Stimulated activated CD8-positive, alpha-beta memory T cell treated with anti-CD3 and anti-CD28 coated beads, Interleukin-7, amount 100 ng/mL, for 24 hours (primary cell): ENCODE measurements at places on chromosomes 6 and 20.
A peak's percentile ranks its signal among the peaks of the same experiment; 100 is the strongest.

- DNase-seq = no peak
Observed at GRCh38 chr20:54848984-54849538, 373.7 kb downstream of the DOK5 start.

GRCh38 chr20:35465976-35466375 is 10.6 kb downstream of the CEP250 start:
- no peak for DNase-seq

GRCh38 chr6:124888581-124889371 is 73.5 kb upstream of the RNF217 start:
- no peak for DNase-seq

GRCh38 chr20:56595746-56596475 is 33.2 kb upstream of the TFAP2C start:
- no peak for DNase-seq

- no peak for DNase-seq
Observed at GRCh38 chr20:35306931-35307517, 14.8 kb upstream of the FAM83C start.

DNA sequence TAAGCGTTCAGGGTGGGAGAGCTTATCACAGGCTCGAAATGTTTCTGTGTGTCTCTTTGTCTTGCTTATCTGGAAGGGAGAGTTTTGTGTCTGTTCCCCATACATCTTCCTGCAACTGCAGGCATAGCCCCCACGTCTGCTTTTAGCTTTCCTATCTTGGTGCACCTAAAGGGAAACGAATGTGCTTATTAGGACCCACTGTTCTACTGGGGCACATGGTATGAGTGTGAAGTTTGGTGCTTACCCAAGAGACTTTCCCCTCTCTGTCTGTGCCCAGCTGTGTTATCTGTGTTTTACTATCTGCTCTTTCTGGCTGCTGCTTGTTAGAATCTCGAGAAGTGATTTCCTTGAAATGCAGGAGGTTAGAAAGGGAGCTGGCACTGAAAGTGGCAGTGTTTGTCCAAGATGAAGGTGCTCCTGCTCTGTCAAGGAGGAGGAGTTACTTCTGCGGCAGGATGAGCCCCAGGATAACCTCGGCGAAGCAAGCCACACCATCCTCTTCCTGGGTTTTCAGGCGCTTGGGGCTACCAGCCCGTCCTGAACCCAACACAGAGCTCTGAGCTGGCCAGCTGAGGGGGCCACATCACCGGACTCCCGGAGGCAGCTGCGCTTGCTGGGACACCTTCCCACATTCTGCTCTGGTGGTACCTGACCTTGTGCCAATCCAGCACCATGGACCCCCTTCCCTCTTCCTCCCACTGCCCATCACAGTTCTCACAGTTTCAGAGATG is 23.4 kb downstream of the DYNLT1 start:
- no peak for DNase-seq

DNA sequence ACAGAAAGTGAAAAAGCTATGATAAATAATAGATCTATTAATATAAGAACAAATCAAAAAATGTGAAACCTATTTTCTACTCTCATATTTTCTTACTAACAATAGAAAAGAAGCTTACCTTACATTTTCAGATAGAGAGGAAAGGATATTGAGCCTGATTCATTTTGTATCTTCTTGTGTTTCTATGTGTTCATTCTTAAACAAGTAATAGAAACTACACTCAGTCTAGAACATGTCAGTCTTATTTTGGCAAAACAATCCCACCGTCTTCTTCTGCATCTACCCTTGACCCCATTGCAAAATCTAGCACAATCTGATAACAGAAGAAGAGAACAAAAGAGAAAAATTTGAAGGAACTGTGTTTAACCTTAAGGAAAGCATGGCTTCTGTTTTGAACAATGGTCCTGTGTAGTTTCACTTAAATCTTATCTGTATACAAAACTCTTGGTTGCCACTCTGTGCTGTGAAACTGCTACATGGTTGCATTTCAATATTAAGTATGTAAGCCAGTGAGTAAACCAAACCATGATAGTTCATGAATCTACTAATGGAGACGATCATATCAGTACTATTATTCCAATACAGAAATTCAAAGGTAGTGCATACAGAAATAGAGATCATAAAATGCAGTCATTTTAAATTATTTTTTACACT is 69.5 kb upstream of the LGSN start:
- DNase-seq = no peak

- DNase-seq = no peak
Observed at GRCh38 chr6:131208787-131209186, 73.5 kb downstream of the AKAP7 start.

GRCh38 chr20:57570920-57571319 is 10.0 kb downstream of the PCK1 start:
- DNase-seq = no peak

GRCh38 chr6:142750998-142751397 is 194.0 kb downstream of the HIVEP2 start:
- DNase-seq = no peak

- DNase-seq = no peak
Observed at GRCh38 chr20:6053776-6054688, at the start of gene LRRN4. Gene LRRN4, minus strand, starts transcription at chr20:6054060. Its CDS starts 1,261 bp downstream, at chr20:6052799.

- no peak for DNase-seq
Observed at GRCh38 chr6:63347599-63347998, 27.8 kb upstream of the LGSN start.

DNA sequence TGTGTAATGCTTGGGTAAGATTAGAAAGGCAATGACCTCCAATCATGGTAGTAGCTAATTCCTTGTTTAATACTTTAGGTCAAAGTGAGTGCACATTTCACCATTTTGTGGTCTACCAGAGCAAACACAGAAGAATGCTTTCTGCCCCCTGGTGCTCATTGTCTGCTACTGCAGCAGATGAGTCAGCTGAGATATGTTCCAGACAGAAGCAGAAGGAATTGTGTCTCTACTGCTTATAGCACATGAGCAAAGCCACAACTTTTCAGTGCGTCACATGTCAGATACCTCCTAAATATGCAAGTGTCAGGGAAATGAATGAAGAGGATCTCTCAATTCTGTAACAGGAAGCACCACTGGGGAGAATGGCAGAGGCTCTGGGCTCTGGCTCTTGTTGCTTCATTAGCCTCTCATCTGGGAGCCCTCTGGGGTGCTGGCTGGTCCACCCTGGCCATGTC is 308.9 kb downstream of the ALDH8A1 start:
- peak; percentile 48 for DNase-seq

DNA sequence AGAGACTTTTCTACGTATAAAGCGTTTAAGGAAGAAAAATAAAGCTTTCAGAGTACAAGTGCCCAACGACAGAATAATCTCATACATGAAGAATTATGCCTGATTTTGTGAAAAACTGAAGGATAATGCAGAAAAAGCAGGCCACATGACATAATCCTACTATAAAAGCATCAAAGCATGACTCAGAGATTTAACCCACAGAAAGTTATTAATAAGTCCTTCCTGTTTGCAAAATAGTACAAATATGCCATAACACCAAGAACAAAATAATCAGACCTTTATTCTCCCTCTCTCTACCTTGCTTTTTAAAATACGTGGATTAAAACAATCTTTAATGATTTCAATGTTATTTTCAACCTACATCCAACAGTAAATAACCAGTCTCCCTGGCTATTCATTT is 118.6 kb upstream of the BCLAF1 start:
- no peak for DNase-seq

- no peak for DNase-seq
Observed at GRCh38 chr6:12324099-12324498, 33.9 kb downstream of the EDN1 start.

DNA sequence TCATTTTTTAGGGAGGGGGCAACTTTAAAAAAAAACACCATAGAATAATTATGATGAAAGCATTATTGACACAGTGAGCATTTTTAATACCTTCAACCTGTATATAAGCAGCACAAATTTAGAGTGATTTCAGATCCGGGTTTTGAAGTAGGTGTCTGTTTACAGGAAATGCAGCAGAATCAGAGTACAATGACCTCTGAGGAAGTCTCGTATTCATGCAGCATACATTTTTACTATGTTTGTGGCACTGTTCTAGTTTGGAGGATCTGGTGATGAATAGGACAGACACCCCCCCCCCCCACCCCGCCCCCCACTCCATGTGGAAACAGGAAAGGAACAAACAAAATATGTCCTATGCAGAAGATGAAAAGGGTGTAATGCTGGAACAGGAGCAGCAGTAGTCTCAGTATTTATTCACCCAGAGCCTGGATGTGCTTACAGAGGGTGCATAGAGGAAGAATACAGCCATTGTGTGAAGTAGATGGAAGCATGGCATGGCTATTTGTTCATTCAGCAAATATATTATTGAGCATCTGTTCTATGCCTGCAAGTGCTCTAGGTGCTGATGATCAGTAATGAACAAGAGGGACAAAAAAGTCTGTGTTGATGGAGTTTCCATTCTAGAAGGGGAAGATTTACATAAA is 19.7 kb downstream of the VAPB start:
- no peak for DNase-seq

DNA sequence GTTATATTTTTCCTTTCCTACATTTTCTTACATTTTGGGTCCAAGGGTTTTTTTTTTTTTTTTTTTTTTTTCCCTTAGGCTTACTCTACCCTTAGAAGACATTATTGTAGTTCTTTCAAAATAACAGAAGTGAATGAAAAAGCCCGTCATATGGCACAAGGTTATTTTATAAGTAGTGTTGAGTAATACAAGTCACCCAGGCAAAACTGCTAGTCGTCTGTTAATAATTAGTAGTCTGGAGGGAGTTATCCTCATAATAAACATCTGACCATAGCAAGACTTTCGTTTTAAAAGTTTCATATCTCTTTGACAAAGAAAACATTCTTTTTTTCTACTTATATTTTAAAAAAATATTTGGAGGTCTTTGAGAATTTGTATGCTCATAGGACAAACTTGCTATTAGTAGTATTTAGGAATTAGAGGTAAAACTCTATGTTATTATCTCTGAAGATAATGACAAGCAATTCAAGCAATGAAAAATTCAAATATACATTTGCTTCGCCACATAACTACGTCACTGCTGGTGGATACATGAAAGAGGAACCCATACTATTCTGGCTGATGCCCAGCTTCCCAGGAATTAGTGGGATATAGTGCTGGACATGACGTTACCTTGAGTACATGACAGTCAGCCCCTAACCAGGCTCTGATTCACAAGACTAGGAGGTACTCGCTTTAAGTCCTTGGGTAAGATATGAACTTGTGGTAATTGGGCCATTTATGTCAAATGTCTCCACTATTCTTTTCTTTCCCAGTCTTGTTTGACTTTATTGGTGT is 532.8 kb downstream of the GRIK2 start:
- DNase-seq = no peak

GRCh38 chr6:14717307-14717706 is 528.6 kb upstream of the JARID2 start:
- DNase-seq = no peak

DNA sequence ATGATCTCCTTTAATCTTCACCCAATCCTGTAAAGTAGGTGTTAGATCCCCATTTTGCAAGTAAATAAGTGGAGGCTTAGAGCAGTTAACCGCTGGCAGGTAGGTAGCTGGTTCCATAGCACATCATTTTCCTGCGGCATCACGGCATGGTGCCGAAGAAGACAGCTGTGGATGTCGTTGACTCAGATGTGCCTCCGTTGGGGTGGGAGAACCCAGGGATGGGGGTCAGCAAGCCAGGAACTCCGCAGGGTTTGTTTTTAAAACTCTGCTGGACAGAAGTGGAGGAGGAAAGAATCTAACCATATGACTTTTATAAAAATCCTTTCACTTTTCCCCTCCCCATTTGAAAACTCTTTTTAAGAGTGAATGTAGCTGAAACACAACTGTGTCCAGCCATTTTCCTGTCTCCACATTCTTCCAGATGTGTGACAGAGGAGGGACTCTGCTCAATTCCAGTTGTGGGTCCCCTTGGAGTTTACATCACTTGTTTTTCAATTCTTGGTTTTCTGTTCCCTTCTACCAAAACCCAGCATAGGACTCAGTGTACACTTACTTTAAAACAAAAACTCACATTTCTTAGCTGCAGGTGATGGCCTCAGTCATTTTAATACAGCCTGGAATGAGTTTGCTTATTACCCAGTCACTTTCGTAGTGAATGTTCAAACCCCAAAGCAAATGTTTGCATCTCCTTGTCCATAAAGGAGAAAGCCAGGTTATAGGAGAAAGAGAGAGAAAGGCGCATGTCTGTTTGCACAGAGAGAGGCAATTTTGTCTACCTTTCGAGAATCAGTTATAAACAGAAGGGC is 27.6 kb upstream of the PI16 start:
- no peak for DNase-seq

- no peak for DNase-seq
Observed at GRCh38 chr6:37142050-37142614, 27.8 kb upstream of the PIM1 start.

- DNase-seq = no peak
Observed at GRCh38 chr6:106643061-106643460, 13.7 kb downstream of the QRSL1 start.

GRCh38 chr6:39446909-39447308 is 124.4 kb upstream of the KCNK16 start:
- no peak for DNase-seq

- no peak for DNase-seq
Observed at GRCh38 chr6:8442150-8442549, 6.8 kb upstream of the SLC35B3 start.

DNA sequence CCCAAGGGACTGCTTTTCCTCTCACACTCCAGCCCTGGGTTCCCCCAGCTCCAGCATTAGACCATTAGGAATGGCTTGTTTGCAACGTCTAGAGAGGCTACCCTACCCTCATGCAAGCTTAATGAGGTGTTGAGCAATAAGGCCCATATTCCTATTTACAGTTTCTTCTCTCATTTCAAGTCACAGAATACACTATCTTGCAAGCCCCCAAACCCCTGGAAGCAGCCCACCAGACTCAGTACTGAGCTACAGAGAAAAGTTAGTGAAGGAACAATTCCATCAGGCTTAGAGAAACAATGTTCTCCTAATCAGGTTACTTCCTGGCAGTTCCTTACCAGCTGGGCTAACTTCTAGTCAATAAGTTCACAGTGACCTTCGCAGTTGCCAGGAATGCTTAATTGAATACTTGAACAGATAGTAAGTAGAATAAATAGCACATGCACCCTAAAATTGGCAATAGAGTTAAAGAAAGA is 606.5 kb upstream of the NOX3 start:
- DNase-seq = no peak

DNA sequence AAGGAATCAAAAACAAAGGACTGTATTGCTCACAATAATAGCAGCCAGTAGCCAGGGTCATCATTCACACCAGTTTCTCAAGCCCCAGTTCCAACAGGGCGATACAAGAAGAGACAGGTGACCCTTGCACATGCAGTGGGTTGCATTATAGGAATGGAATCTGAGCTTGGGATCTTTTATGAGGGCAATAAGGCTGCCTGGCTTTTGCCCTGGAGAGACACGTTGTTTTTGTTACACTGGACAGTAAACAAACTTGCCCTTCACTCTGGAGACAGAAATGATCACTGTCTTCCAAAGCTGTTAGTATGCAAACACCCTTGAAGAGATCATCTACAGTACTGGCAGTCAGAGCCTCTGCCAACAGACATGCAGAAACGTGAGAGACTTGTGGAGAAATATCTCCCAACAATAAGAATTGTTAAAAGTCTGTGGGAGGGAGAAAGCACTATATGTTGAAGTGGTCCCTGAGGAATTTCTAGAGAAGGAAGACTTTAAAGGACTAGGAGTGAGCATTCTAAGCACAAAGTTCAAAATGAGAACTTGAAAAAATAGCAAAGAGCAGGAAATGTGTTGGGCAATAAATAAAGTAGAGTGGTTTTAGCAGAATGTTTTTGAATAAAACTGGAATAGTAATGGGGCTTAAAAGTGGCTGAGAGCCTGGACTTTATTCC is 6.2 kb upstream of the COL12A1 start:
- DNase-seq = no peak

- DNase-seq = no peak
Observed at GRCh38 chr6:78492351-78493017, 374.9 kb upstream of the IRAK1BP1 start.

- DNase-seq = no peak
Observed at GRCh38 chr6:45502456-45502855, 124.7 kb upstream of the SUPT3H start.
